Choroid plexus epithelial cell (primary cell): ENCODE measurements at places on chromosomes 12 and 14.
A peak's percentile ranks its signal among the peaks of the same experiment; 100 is the strongest.

DNA sequence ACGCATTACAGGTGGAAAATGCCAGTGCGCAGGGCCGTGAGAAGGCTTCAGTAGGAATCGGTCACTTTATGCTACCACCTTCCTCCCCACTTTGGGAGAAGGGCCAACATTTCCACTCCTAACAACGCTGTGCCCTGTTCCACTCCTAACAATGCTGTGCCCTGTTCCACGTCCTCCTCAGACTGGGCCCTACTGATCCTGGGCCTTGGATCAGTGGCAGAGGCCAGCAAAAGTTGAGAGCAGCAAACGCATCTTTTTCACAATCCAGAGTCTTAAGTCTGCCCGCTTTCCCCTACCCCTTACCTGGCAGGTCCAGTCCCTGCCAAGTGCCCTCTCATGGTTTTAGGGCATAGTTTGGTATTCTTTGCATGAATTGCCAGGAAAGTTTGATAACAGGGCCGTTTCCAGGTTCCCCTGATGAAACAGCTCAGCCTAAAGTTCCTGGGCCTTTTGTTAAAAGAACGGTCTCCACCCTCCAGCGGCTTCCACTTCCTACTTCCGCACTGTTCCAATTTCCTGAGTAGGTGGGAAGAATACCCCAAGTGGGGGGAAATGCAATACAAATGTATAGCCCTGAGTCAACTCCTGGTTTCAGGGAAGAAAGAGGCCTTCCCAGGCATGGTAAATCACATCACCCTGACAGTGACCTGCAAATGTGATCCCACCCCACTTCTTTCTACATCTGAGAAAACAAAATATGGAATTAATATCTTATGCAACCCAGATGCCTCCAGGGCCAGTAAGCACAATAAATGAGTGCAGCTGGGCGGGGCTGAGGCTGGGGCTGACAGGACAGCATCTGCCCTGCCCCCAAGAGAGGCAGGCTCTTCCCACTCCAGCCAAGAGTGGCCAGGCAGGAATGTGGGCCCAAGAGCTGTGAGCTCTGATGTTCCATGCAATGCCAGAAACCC is 15.0 kb downstream of the KCTD10 start:
- peak; percentile 98 for DNase-seq

GRCh38 chr14:26448181-26448855 is 149.5 kb downstream of the NOVA1 start:
- no peak for DNase-seq

DNA sequence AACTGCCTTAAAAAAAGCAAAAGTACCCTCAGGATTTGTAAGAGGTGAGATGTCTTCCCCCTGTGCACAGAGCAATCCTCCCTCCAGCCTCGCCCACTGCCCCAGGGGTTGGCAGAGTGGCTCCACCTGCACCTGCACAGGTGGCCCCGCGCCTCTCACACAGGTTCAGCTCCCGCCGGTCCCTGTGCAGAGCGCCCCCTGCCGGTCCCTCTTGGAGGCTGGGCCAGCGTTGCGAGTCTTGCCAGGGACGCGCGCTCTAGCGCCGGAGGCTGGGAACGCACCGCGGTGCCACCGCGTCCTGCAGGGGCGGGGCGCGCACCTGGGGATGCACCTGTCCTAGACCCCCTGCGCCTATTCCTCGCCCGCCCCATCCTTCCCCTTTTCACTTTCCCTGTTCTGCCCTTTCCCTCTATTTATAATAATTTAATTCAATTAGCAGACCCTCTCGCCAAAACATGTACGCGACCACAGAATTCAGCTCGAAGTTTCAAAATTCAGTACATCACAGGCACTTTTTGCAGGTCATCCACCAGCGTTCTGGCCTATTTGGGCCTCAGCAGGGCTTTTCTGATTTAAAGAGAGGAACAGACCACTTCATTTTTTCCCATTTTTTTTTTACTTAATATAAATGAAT is 618.6 kb downstream of the AACS start:
- DNase-seq, result no peak

DNA sequence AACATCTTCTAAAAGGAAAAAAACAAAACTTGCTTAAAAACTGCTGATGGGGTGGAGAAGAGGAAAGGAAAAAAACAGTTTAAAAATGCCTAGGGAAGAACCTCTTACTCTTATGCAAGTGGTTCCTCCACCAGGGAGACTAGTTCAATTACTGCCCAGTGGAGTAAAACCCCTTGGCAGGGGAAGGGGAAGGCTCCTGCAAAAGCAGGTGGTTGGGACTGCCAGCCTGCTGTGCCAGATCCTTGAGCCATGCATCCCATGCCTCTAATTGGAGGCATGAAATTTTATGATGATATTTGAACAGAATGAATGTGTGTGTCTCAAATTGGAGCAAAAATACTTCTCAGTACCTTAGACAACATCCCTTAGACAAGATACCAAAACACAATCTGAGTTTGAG is 118.8 kb downstream of the FSCB start:
- DNase-seq, result no peak

DNA sequence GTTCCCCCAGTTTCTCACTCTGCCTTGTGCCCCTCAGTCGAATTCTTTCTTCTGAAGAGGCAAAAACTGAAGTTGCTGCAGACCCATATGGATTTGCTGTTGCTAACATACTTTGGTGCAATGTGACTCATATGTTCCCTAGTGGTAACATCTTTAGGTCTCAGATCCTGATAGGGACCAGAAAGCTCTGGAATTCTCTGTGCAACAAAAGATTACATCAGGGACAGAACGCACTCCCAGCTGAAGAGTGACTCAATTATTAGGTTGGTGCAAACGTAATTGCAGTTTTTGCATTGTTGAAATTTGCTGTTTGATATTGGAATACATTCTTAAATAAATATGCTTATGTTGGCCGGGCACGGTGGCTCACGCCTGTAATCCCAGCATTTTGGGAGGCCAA is 8.2 kb upstream of the DHRS2 start:
- no peak for DNase-seq

DNA sequence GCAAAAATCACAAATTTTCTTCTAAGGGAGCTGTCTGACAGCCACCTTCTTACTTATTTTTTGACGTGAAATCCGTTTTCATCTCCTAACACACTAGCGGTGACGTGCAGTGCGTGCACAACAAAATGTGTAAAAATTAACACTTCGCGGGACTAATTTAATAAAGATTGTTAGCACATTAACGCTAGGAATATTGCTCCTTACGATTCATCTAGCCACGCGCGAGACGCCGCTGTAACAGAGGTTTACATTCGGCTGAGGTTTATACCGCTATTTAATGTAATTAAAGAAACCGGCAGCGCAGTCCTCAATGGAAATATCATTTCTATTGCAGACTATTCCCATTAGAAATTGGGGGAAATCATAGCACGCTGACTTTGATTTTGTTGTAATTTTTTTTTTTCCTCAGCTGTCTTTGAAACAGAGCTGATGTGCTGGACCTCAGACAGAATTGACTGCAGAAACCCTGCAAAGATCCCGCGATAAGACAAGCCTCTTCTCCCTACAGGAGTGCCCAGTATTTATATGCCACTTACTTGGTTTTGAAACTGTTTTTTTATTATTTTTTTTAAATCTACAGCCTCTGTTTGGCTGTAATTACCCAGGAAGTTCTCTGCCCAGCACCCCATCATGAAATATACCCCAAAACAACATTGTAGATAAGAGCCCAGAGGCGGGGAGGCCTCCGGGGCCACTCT is 31.2 kb downstream of the BCL11B start:
- DNase-seq, result no peak

GRCh38 chr12:53991077-53991460 is 6.1 kb downstream of the HOXC10 start:
- no peak for DNase-seq

- peak; percentile 67 for DNase-seq
Measured at GRCh38 chr14:67644428-67644827, 24.7 kb downstream of the ARG2 start.

- peak; percentile 12 for DNase-seq
Measured at GRCh38 chr12:72214163-72214562, 58.0 kb upstream of the TRHDE start.

DNA sequence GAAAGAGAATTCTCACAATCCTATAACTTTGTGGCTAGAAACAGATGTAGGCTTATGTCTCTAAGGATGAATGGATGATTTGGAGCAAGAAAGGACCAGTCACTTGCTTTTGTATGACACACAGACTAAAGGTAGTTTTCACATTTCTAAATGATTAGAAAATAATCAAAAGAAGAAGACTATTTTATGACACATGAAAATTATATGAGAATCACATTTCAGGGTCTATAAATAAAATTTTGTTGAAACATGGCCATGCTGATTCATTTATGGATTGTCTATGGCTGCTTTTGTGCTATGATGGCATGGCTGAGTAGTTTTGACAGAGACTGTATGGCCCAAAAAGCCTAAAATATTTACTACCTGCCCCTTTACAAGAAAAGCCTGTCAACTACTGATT is 49.4 kb upstream of the FRMD6 start:
- no peak for DNase-seq

DNA sequence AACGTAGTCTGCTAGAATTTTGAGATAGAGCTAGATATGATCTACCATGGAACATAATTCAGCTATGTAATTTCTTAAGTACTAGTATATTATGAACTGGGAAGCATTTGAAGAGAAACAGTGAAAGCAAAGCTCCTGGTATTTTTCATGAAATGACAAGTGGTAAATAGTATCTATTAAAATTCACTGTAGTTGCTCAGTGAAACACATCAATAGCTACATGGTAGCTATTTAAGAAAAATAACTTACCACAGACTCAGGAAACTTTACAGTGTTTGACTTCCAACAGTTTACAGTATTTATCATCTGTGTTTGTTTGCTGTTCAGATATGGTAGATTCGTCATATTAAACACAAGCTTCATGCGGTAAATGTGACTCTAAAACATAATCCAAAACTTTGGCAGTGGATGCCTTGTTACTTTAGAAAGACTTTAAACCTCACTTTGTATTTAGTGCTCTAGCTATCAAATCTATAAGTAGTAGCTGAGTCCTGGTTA is 25.2 kb downstream of the WNK1 start:
- DNase-seq, result no peak

GRCh38 chr12:105555556-105556295 is 225.2 kb downstream of the C12orf75 start:
- no peak for DNase-seq

GRCh38 chr12:108505129-108505528 is 9.9 kb upstream of the FICD start:
- DNase-seq, result no peak

DNA sequence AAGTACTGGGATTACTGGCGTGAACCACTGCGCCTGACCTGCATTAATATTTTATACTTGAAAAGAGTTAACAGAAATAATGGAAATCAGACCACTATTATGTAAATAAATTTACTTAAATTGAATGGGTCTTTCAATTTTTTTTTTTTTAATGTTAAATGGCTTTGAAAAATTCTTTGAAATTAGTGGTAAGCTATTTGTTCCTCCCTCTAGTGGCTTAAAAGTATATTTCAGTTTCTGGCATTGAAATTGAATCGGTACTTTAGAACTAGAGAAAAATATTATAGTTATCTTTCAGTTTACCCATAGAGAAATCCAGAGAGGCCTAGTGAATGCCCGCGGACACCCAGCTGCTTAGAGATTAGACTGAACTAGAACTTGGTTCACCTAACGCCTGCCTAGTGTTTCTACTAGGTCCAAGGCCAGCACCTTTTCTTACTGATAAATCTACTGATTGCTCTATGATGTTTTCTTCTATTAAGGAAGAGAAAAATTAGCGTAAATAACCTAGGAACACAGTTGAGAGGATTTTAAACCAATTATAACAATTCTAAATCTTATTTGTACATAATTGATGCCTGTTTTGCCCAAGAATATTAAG is 106.5 kb downstream of the EML1 start:
- peak; percentile 66 for DNase-seq

- no peak for DNase-seq
Measured at GRCh38 chr14:39303115-39303514, 69.4 kb downstream of the MIA2 start.

- no peak for DNase-seq
Measured at GRCh38 chr12:75581515-75581914, 70.1 kb upstream of the KRR1 start.

DNA sequence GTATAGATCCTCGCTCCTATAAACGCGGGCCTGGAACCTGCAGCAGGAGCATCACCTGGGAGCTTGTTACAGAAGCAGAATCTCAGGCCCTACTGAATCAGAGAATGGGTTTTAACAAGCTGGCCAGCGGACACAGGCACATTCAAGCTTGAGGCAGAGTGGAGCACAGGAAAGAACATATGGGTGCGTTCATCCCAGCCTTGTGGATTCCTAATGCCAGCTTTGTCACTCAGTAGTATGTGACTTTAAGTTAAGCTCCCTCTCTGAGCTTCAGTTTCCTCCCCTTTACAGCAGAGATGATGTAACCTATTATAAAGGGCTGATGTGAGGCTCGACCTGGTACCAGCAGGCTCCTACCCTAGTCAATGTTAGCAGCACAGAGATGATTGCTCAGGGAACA is 204.9 kb downstream of the ZFP36L1 start:
- no peak for DNase-seq

- no peak for DNase-seq
Measured at GRCh38 chr12:29858270-29858786, 74.6 kb upstream of the TMTC1 start.

DNA sequence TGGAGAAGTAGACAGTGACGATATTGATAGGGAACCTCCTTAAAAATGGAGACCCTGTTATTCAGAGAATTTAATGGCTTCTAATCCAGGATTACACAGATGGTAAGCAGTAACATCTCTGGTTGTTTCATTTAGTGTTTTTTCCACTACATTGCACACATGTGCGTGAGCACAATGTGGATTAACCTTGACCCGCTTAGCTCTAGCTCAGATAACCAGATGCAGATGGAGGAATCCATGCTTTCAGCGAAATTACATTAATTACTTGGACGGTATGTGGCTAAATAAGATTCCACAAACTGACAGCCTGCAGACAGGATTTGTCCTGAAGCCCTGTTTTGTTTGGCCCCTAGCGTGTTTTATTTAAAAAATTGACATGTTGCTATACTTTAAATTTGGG is 378.4 kb downstream of the CCDC91 start:
- DNase-seq, result no peak

- DNase-seq, result peak; percentile 45
Measured at GRCh38 chr12:57888409-57889157, 42.1 kb upstream of the CTDSP2 start.

- peak; percentile 47 for DNase-seq
Measured at GRCh38 chr14:75283833-75284563, 5.4 kb downstream of the FOS start.

GRCh38 chr14:61663312-61663979 is 31.9 kb upstream of the HIF1A start:
- DNase-seq, result no peak
